ENCODE measurements at places on chromosomes 11 and 22. TPM values are rescaled to one million over a fixed set of nuclear protein-coding genes. Genes with fewer than 3 reads are reported as not detected.

Gene C11orf97
- not detected for polyA plus RNA-seq

Gene CRACR2B
- polyA plus RNA-seq = 42.6 TPM

DNA sequence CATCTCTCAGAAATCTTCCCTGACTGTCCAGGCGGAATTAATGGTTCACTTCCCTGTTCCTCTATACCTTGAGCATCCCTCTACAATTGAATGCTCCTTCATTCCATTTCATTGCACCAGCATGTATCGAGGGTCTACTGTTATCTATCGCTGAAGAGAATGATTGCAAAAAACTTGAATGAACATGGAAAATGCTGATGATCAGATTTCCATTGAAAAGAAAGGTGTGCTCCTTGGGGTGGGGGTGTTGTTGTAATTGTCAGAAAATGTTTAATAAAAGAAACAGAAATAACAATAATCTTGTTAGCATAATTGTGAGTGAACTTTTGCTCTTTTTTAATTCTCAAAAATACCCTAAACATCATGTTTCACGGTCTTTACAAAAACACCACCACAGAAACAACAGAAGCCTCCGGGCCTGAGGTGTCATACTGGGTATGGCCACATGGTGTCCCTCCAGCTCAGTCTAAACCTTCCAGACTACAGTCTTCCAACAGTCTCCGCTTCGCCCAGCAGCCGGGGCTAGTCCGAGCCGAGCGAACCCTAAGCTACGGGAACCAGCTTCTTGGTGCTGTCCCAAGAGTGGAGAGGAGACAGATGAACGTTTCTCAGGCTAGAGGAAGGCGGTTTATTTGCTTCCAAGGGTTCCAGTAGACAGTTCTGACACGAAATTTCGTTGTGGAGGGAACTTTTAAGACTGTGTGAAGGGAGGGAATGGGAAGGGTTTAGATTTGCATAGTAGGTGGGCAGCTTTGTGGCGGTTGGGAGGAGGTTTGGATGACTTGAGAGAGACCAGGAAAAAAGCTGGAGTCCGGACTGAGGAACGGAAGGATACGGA, 75.8 kb upstream of the ZBED5 start:
- DNase-seq = peak; percentile 90

DNA sequence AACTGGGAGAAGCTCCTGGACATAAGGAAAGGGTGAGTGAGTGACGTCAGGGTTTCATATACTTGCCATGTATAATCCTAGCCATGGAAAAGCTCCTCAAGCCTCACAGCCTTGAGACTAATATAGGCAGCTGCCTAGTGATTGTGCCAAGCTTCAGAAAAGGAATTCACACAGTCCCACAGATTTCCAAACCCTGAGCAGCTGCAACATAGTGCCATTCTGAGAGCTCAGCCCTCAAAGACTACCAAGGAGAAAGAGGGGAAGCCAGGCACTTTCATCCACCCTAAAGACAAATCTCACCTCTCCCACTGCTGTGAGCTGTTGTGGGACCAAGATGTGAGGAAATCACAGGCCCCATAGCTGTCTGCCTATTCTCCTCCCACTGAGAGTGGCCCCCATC, 707.9 kb upstream of the ANO5 start:
- no peak for DNase-seq

- DNase-seq = no peak
These were observed 1.6 kb downstream of the PTPRCAP start for GRCh38 chr11:67435727-67436458.

- DNase-seq = peak; percentile 74
These were observed 918 bp upstream of the CAPN5 start for GRCh38 chr11:77065878-77066228.

Gene CLCF1
- polyA plus RNA-seq = 3.7 TPM

Gene ST14
- polyA plus RNA-seq = 0.61 TPM

DNA sequence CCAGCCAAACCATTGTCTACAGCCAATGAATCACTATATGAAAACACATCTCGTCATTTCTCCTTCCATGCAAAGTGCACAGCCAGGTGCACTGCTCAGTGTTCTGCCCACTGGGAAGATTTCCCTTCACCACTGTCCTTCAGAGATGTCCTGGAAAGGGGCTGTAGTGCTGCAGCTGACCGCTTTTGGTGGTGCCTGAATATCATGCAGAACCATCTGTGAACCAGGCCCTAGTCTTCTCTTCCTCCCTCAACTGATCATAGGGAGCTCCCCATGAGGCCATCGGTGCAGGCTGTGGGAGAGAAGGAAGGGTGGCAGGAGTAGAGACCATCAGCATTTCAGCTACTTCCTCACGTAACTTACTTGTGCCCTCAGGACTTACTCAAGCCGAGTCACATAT, 70.2 kb downstream of the GAB4 start:
- no peak for DNase-seq

- no peak for DNase-seq
These were observed 20.9 kb upstream of the CTR9 start for GRCh38 chr11:10730151-10730550.

Gene SGSM1
- polyA plus RNA-seq = 15.0 TPM

- DNase-seq = no peak
These were observed 566.8 kb upstream of the TENM4 start for GRCh38 chr11:80007616-80008015.

GRCh38 chr22:36347094-36347493, 40.7 kb downstream of the MYH9 start:
- DNase-seq = no peak

Gene TECTA
- polyA plus RNA-seq = 2.1 TPM

Gene ZBTB16
- 49.8 TPM for polyA plus RNA-seq

GRCh38 chr11:67592880-67593564, 9.4 kb downstream of the GSTP1 start:
- DNase-seq = no peak

GRCh38 chr11:20351136-20351535, 12.4 kb upstream of the HTATIP2 start:
- DNase-seq = no peak

- DNase-seq = no peak
These were observed 103.5 kb downstream of the USP35 start for GRCh38 chr11:78292109-78292803.

GRCh38 chr11:41459465-41460401, at the start of gene LRRC4C:
Gene LRRC4C, minus strand, starts transcription at chr11:41459652.
- no peak for DNase-seq
